ENCODE measurements at places on chromosomes 7 and 10.

DNA sequence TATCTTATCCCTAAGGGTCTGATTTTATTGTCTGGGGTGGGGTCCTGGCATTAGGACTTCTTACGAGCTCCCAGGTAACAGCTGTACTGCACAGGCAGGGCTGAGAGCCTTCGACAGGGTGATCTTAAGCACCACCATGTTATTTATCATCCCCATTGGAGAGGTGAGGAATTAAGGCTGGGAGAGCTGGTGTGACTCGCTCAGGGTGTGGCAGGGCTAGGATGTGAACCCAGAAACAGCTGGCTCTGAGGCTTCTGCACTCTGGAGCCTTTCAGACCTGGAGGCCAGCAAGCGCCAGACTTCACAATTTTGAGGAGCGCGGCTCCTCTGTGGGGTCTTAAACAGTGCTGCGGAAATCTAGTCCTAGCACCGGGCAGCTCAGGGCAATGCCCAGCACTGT, 27.4 kb upstream of the NDST2 start:
- DNase-seq, result no peak

- DNase-seq, result no peak
Observed at GRCh38 chr7:155513543-155514285, 32.6 kb downstream of the CNPY1 start.

- DNase-seq, result no peak
Observed at GRCh38 chr10:2844925-2845324, 222.4 kb upstream of the PFKP start.

DNA sequence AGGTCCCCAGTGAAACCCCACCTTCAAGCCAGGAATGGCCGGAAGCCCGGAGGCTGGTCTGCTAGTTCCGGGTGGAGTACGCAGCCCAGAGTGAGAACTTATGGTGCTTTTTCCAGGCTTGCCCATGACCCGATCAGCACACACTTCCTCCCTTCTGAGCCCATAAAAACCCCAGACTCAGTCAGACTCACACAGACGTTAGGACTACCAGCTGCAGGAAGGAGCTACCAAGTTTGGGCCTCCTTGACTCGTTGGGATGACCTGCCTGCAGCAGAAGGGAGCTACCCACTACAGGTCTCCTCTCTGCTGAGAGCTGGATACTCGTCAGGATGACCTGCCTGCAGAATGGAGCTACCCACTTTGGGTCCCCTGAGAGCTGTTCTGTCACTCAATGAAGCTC, 39.1 kb downstream of the SCRN1 start:
- no peak for DNase-seq

- DNase-seq, result no peak
Observed at GRCh38 chr7:129225931-129226572, 1.2 kb downstream of the AHCYL2 start.

GRCh38 chr10:117518246-117518645, 24.3 kb upstream of the EMX2 start:
- DNase-seq, result no peak

Measured in colonic mucosa (tissue), 4 donors.